ENCODE measurements at places on chromosomes 11 and 22.
A peak's percentile ranks its signal among the peaks of the same experiment; 100 is the strongest.

GRCh38 chr11:36777311-36777710, 179.3 kb upstream of the RAG2 start:
- no peak for DNase-seq

DNA sequence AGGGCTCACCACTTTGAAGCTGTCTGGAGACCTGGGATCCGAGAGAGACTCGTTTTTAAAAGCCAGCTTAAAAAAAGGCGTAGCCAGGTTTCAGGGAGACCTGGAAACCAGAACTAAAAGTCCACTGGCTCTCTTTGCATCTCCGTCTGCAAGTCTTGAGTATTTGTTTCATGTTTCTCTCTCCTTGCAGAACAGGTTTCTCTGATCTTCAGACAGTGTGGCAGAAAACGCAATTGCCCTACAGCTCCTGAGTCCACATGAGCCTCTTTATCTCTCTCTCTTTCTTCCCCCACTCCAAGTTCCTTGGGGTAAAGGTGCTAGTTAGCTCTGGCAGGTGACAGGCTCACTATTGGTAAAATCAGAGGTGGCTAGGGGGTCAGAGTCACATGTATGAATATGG, 67.0 kb upstream of the AMPD3 start:
- DNase-seq: no peak

DNA sequence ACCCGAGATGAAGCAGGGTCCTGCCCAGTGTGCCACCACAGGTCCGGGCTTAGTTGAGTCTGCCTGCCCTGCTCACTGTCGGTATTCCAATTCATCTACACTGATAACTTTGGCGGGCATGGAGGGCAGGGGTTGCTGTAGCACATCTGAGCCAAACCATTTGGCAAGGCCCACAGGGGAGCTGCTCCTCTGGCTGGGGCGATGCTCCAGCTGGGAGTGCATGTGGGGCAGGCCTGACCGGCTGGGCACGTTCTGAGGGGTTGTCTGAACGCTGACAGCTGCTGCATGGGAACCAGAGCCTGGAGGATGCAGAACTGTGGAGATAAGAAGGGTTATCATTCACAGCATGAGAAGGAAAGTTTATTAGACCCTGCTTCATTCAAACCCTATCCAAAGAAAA, 40.4 kb downstream of the DRG1 start:
- no peak for DNase-seq

DNA sequence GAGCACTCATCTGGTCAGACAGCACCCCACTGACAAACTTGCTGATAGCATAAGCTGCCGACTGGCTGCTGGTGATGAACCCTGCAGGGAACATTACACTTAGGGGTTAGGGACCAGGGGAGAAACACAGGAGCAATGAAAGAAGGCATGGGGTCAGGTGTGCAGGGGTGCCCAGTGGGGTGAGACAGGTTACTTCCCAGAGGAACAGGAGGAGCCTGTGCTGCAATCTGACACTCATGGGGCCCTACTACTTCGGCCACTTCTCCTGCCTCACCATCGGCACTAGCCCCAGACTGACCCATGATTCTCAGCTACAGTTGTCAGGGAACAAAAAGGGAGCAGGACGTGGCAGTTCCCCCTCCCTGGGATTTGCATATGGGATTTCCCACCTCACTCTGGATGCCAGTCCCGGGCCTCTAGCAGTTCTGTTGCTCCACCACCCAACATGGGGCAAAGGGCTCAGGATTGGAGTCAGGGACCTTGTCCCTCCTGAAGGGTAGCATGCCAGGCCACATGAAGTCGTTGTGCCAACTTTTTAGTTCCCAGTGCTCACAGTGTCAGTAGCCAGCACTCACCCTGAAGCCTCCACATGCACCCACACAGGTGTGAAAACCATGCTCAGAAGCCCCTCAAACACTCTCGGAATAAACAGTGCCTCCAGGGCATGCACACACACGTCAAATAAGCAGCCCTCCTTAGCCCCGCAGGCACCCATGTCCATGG, 2.2 kb downstream of the SLC37A4 start:
- no peak for DNase-seq

- DNase-seq: no peak
Observed at GRCh38 chr11:119640541-119640940, 88.5 kb downstream of the NECTIN1 start.

- no peak for DNase-seq
Observed at GRCh38 chr11:12232817-12233601, 122.6 kb downstream of the MICAL2 start.

DNA sequence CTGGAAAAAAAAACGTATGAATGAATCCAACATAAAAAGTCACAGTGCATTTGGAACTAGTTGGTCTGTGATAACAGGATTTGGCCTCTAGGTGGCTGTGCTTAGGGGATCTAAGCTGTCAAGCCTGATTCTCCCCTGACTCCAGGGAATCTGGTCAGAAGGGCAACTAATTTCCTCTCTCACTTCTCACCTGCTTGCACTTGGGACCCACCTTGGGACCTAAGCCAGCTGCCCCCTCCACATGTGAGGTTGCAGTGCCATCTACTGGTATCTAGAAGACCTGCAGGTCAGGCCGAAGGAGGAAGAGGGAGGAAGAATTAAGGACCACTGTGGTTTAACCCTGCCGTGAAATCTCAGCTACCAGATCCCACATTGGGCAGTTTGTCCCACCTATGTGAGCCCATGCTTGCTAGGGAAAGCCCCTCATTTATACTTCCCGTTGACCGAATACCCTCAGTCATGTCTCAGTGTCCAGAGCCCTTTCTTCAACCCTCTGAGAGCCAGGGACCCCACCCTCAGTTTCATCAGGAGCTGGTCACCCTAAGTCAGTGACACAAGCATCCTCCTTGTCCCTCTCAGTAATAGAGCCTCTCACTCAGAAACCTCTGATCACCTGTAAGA, 33.2 kb upstream of the CAVIN3 start:
- peak; percentile 46 for DNase-seq

DNA sequence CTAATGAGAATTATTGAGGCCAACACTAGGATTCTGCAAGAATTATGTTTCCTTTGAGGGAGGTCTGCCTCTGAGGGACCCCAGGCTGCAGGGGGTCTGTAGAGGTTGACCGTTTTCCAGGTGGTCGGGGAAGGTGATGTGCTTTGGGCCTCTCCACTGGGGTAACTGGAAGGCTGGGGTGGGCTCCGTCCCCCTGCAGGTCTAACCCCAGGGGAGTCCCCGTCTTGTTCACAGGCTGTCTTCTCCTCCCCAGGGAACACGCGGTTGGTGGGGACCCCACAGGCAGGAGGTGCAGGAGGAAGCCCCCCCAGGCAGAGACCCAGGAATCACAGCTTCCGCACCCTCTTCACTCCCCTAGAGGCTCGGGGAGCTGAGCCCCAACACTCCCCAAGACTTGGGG, 726.4 kb downstream of the BRD1 start:
- DNase-seq: no peak

DNA sequence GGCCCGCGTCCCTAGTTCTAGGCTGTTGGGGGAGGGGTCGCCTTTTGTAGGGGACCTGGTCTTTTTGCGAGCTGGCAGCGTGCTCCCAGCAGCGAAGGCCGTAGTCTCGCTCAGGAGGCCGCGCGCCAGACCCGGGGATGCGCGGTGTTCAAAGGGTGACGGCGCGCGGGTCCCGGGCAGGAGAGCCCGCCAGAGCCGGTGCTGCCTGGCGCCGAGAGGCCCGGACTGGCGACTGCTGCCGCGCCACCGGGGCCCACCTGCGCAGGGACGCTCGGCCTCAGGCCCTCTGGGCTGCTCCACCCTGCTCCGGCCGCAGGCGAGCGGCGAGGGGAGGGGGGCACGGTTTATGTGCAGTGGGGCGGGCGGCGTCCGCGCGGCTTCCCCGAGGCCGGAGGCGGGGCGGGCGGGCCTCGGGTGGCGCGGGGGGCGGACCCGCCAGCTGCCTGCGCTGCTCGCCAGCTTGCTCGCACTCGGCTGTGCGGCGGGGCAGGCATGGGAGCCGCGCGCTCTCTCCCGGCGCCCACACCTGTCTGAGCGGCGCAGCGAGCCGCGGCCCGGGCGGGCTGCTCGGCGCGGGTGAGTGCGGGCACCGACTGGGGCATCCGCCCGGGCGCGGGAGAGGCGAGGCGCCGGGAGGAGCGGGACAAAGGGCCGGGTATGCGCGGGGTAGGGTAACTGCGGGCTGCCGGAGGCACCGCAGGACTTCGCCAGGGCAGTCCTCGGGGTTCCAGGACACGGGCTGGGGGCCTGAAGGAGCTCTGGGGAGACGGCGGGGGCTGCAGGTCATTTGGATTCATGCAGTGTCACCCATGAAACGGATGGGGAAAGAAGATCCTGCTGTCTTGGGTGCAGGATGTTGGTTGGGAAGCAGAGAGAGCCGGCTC, at the start of gene PRSS23:
Gene PRSS23 (plus strand): TSS at position 467 of the 884 bp plus-strand sequence. CDS start 7,102 bp downstream, outside the sequence.
- DNase-seq: no peak

GRCh38 chr22:47280301-47280700, 517.9 kb downstream of the TBC1D22A start:
- DNase-seq: no peak

DNA sequence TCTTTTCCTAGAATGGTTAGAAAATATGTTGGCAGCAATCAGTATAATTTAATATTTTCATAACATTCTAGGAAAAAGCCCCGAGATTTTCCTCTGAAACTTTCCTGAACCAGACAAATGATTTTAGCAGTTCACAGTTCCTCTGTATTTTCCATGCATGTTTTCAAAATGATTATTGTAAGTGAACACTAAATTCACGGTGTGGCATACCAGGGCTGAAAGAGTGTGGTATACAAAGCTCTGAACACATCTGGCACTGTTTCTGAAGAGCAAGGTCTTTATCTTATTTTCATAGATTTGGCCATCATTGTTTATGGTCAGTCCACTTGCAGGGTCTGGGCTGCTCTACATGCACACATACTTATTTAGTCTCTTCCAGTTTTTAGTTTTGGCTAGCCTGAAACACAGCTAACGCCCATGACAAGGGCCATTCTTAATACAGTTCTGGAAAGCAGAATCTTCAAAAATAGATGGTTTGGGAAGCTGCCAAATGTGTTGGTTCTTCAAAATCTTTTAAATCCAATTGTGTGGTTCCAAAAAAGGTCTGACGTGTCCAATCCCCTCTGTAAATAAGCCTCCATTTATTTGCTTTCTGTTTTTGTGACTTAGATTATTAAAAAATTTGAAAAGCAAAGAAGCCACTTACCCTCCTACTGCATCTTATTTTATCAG, 7.9 kb upstream of the GAB2 start:
- no peak for DNase-seq

DNA sequence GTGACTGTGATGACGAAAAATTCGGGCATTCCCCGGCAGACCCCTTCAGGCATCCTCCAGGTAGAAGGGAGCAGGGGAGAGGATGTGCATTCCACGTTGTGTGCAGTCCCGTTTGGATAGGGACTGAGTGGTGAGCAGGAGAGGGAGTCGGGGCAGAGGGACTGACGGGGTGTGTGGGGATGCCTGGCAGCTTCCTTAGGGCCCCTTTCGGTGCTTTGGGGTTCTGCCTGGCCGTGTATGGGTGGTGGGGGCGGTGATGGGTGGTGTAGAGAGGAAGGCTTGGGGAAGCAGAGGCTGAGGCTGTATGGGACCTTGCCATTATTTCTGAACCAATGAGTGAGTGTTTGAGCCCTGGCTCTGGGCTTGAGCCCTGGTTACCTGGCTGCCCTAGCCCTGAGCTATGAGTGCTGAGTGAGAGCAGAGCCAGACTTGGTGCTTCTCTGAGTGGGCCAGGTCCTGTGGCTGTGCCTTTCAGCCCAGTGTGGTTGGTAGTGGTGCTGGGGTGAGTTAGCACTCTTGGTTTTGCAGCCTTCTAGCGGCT, 914 bp downstream of the INPPL1 start:
- no peak for DNase-seq

All from activated T-cell treated with anti-CD3 and anti-CD28 coated beads for 24 hours (primary cell).